ENCODE measurements at places on chromosomes 1 and 21.

DNA sequence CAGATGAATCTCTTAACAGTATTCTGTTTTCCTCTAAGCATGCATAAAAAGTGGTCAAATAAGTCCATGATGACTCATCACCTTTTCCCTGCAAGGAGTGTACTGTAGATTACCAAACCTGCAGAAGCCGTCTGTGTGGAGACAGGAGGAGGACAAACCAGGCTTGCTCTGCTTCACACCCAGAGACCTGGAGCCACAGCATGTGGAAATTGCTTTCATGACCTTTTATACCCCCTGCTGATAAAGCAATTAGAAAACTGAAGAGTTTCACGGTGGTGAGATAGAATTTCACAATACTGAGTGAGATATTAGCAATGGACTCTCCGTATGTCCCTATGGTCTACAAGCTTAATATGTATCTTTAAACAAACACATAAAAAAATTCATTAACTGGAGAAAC, 9.4 kb downstream of the CORT start:
- no peak for DNase-seq

GRCh38 chr1:118815909-118816308, 172.2 kb downstream of the TBX15 start:
- no peak for DNase-seq

DNA sequence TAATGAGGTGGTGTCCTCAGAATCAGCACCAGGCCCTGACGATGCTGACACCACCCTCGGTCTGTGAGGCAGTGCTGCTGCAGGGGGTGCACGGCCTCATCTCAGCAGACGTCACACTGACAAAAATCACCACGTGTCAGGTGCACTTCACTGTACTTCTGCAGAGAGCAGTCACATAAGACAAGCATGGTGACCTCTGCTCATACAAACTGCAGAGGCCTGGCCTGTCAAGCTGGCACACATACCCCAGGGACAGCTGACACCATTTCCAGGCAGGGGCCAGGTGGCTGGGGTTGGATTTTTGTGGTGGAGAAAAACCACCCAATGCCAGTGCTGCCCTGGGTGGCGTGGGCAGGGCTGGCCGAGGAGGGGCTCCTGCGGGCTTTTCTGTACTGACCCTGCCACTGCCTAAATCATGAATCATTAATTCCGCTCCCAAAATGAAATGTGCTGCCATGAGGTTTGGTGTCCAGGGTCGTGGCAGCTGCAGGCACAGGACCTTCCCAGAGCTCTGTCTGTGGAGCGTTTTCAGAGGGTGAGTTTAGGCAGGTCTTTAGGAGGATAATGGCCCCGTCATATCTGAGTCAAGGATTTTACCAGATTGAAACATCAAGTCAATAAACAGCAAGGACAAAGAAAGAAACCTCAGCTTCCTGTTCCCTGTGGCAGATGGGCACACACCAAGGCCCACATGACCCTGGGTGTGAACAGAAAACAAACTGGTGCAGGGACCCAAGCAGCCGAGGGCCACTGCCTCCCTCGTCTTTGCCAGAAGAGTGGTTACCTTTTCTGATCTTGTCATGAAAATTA, 33.4 kb upstream of the GPR153 start:
- no peak for DNase-seq

DNA sequence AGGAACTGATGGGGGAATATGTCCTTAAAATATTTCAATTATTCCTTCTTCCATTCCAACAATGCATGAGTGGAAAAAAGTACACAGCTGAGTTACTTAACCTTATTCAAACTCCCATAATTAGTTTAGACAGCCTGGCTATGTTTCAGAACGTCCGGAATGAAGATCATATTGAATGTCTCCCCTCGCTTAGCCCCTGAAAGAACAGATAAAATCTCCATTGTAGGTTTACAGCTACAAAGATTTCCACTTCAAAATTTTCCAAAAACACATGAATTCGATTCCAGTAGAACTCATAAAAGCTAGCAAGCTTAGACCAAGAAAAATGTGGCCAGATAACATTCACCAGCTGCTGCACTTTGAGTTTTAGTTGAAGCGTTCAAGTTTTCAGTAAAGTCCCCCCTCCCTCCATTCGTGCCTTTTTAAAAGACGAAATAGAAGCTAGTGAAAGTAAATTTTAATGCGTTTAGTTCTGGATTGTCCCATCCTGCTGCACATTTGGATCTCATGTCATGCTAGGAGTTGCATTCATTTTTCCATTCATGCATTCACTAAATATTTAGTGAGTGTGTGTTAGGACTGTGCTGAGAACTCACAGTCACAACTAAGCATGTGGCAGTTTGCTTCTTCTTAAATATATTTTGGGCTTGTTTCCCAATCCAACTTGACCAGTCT, 29.4 kb upstream of the SSX2IP start:
- DNase-seq = no peak

DNA sequence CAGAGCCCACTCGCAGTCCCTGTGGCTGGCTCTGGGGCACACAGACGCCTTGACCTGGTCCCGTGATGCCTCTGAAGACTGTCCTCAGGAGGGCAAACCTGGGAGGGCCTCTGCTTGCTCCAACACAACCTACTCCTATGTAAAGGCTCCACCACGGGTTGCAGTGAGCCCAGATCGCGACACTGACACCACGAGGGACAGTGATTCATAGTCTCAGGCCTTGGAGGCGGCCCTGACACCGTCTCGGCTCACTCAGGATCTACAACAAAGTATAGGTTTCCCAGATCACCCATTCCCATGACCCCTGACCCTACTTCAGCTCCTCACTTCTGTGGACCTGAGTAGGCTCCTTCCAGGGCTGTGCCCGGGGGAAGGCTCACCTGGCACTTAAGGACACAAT, 28.0 kb downstream of the NOL9 start:
- no peak for DNase-seq

DNA sequence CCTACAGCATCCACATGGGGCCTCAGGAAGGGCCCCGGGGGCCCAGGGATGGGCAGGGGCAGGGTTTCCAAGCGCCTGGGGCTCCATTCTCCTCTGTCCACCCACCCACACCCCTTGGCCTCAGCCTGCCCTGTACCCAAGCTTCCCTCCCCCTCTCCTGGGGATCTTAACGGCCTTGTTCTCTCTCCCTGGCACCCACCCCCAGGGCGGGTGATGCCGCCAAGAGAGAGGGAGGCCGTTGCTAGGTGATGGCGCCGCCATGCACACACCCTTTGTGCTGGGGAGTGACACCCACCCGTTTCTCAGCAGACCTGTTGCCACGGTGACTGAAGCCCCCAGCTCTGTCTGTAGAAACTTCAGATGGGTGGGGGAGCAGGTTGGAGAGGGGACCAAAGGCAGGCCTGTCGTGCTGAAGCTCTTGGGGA, 7.6 kb downstream of the GPR37L1 start:
- DNase-seq = no peak

DNA sequence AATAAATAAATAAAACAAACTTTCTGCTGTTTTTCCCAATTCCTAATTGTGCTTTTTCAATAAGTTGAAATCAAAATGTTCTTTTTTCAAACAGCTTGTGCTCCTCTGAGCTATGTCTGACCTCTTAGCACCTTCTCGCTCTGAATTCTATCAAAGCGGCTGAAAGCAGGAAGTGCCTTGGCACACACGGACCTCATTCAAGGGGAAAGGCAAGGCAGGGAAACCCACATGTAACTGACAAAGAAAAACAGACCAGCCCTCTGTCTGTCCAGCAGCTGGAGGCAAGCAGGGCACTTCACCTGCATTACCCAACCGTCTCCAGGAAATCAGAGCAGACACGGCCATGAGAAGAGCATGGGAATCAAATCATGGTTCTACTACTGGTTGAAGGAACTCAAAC, 56.7 kb downstream of the PLPP3 start:
- DNase-seq = no peak

DNA sequence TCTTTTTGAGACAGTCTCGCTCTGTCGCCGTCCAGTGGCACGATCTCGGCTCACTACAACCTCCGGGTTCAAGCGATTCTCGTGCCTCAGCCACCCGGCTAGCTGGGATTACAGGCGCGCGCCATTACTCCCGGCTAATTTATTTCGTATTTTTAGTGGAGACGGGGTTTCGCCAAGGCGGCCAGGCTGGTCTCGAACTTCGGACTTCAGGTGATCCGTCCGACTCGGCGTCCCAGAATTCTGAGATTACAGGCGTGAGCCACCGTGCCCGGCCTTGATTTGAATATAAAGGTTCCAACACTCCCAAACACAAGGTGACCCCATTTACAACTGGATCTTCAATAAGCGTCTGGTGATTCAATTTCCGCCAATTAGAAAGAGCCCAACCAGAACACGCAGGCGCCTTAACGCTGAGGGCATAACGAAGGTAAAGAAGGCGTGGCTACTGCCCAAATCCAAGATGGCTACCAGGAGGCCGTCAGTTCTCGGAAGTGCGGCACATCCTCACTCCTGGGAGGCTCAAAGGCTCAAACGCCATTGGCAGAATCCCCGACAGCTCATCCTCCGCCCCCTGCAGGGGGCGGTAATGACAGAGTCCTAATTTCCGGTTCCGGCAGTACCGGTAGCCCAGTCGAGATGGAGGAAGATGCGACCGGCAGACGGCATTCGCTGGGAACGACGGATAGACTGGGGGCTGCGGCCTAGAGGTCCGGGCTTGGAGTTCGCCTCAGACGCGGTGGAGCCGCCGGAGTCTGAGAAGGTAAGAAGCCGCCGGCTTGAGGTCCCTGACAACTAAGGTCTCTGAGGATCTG, at the start of gene SLC25A44:
Gene SLC25A44, plus strand, starts transcription at position 617 of the 812 bp plus-strand sequence. CDS start 5,744 bp downstream, outside the sequence.
- peak; percentile 98 for DNase-seq

GRCh38 chr1:89721351-89721750, 88.4 kb downstream of the LRRC8C start:
- no peak for DNase-seq

DNA sequence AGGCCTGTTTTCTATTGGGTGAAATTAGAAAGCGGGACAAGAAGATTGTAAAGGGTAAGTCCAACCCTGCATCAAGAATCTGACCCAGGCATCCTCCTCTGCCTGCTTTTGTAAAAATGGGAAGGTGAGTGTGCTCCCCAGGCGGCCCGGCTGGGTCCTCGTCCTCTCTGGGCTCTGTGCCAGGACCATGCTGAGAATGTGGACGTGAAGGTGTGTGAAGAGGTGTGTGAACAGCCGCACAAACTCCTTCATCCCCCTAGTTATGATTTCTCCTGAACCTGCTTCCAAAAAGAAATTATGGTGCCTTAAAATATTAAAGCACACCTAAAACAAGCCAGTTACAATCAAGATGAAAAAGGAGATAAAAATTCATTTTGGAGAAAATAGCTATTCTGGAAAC, 185.7 kb downstream of the IGSF21 start:
- no peak for DNase-seq

GRCh38 chr21:37445228-37445627, 78.7 kb downstream of the DYRK1A start:
- DNase-seq = no peak

GRCh38 chr1:156645056-156645455, 3.1 kb downstream of the BCAN start:
- DNase-seq = no peak

- no peak for DNase-seq
Measured at GRCh38 chr1:181086926-181087325, 1.6 kb upstream of the IER5 start.

GRCh38 chr1:155309423-155310021, 856 bp downstream of the FDPS start:
- no peak for DNase-seq

DNA sequence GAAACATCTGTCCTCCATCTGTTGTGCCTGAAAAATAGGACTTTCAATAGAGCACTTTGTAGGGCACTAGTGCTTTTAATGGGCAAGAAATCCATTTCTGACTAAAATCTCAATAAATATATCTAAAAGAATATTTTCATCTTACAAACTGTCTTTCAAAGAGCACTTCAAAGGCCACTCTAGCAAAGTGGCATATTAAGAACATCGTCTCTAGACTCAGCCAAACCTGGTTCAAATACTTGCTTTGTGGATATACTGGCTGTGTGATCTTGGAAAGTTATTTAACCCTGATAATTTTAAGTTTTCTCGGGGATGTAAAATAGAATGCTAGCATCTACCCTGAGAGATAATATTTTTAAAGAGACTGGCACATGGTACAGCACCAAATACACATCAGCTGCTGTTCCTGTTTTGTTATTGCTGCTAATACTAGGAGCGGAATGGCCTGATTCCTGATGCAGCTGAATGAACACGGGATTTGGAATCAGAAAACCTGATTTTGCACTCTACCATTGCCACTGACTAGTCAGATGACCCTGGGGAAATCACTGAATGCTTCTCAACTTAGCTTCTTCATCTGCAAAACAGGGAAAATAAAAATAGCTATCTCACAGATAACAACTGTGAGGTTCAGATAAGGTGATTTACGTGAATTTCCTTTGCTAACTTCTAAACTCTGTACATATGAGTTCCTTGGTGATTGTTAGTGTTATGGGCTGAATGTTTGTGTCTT, 25.2 kb upstream of the LRRC8C start:
- DNase-seq = no peak
